Esophagus squamous epithelium (tissue), 5 donors: ENCODE measurements at places on chromosomes 2 and 18. TPM values are rescaled to one million over a fixed set of nuclear protein-coding genes. Genes with fewer than 3 reads are reported as not detected.

The DNAH6 gene
- 0.06 TPM for total RNA-seq

The DYNC1I2 gene
- 105 TPM for total RNA-seq

The ZAP70 gene
- total RNA-seq, result 3.0 TPM

The ARL4C gene
- total RNA-seq, result 11.2 TPM

The OTOF gene
- not detected for total RNA-seq

The CFAP210 gene
- not detected for total RNA-seq

The NEB gene
- total RNA-seq, result 1.1 TPM

The FEV gene
- not detected for total RNA-seq

The STPG4 gene
- total RNA-seq, result not detected

The NOL4 gene
- total RNA-seq, result not detected

The HADHB gene
- 57.6 TPM for total RNA-seq

The CROCC2 gene
- total RNA-seq, result not detected

The ANKRD30B gene
- not detected for total RNA-seq

The TEX44 gene
- total RNA-seq, result not detected

The ABCA12 gene
- total RNA-seq, result 4.8 TPM

The RAB17 gene
- 3.4 TPM for total RNA-seq

The CNGA3 gene
- not detected for total RNA-seq

The PROKR1 gene
- total RNA-seq, result not detected

The ADGRF3 gene
- total RNA-seq, result 0.41 TPM

The TBR1 gene
- total RNA-seq, result under 0.01 TPM

The SCN2A gene
- total RNA-seq, result 0.21 TPM

The RAPGEF4 gene
- total RNA-seq, result 2.6 TPM

The C2orf78 gene
- not detected for total RNA-seq

The IHH gene
- total RNA-seq, result 0.38 TPM

The KCTD1 gene
- 67.1 TPM for total RNA-seq

The LONRF2 gene
- total RNA-seq, result 1.6 TPM

The C2orf49 gene
- total RNA-seq, result 19.8 TPM

The COLEC11 gene
- 2.3 TPM for total RNA-seq

The LOXHD1 gene
- total RNA-seq, result 0.19 TPM

The SOX11 gene
- total RNA-seq, result not detected

The TNFAIP6 gene
- 1.2 TPM for total RNA-seq

The ANKRD44 gene
- 4.5 TPM for total RNA-seq

The DYNAP gene
- total RNA-seq, result 25.1 TPM

The ERICH2 gene
- total RNA-seq, result not detected

The CACNB4 gene
- total RNA-seq, result 7.2 TPM

The GATA6 gene
- 0.08 TPM for total RNA-seq

The KCNK3 gene
- total RNA-seq, result 0.73 TPM

The KANSL3 gene
- 18.0 TPM for total RNA-seq

The CAPN14 gene
- total RNA-seq, result 130 TPM

The MARCHF4 gene
- total RNA-seq, result not detected

The C2orf81 gene
- 0.76 TPM for total RNA-seq

The RBM43 gene
- 1.3 TPM for total RNA-seq

The RNU2-63P gene
- not detected for total RNA-seq

The ALPI gene
- not detected for total RNA-seq

The HOXD3 gene
- 2.9 TPM for total RNA-seq

The TSPYL6 gene
- not detected for total RNA-seq

The CD8B2 gene
- 0.19 TPM for total RNA-seq

The AGFG1 gene
- 61.6 TPM for total RNA-seq

The ABCG5 gene
- not detected for total RNA-seq

The SCN3A gene
- total RNA-seq, result 0.83 TPM

The FARP2 gene
- total RNA-seq, result 41.8 TPM

The RESP18 gene
- total RNA-seq, result not detected

The UPP2 gene
- not detected for total RNA-seq

The WDPCP gene
- total RNA-seq, result 3.2 TPM

The CHST9 gene
- total RNA-seq, result 0.53 TPM
